ENCODE measurements at places on chromosomes 11 and 22.

- DNase-seq: no peak
Observed at GRCh38 chr11:75547617-75548058, 14.4 kb upstream of the SERPINH1 start.

DNA sequence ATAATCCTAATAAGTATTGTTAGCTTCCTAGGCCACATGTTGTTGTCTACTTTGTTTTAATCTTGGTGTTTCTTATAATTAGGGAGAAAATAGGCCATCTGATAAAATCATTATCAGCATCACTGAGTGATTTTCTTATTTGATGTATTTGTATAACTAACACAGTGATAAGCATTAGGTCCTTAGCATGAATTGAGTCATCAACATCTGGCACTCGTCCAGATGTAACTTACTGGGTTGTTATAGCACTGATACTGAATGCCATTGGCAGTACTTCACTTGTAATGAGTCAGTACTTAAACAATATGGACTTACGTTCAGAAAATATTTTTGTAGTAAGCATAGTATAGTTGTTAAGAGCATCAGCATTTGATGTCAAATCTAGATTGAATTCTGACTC, 16.2 kb downstream of the API5 start:
- DNase-seq: no peak

GRCh38 chr22:38257650-38258250, 15.1 kb downstream of the TMEM184B start:
- DNase-seq: no peak

DNA sequence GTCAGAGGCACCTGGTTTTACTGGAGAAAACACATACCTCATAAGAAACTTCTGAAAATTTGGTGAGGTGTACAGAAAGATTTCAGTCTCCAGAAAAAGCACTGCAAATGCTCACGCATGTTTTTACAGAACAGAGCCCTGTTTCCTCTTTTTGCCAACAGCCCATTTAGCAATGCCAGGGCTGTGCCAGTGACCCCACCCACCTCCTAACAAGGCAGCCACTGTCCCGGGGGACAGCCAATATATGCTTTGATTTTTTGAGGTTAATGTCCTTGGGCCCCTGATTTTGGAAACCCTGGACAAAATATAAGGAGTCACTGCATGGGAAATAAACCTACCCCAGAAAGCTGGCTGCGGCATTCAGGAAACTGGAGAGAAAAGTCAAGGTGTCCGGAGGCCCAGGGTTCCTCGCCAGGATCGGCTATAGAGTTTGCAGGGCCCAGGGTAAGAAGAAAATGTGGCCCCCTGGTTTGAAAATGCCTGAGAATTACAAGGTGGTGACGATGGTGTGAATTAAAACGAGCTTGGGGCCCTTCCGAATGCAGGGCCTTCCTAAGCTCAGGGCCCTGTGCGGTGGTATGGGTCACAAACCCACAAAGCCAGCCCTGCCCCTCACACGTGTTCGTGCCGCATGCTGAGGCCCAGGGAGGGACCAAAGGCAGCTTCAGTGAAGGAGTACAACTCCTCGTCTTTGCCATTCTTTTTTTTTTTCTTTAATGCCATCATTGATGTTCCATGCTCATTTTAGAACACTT, 71.1 kb upstream of the WNT7B start:
- DNase-seq: peak; percentile 61

DNA sequence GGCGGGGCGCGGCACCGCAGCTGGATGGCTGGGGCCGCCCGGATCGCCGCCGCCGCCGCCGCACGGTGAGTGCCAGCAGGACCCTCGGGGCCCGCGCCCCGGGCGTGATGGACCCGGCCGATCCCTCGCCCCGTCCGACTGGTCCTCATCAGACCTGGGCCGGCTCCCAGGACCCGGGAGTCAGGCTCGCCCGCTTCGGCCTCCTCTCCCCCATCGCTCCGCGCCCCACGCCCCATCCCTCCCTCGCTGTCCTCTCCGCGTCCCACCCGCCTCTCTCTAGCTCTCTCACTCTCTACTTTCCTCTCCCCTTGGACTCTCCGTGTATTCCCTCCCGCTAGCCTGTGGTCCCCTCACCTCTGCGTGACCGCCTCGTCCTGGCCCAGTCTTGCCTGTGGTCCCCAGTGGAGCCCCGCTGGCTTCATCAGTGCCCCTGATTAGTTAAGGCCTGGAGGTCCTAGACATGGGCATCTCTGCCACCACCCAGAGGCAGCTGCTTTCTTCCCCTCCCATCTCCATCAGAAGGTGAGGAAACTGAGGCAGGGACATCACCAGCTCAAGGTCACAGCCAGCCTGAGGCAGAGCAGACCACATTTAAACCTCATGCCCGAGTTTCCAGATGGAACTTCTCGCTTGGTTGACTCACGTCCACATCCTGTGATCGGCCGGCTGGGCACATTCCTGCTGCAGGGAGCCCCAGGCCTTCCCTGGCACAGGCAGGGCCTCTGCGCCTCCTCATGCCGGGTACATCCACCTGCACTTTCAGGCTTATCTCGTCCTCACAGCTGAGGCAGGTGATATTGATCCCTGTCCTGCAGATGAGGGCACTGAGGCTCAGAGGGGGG, 429 bp downstream of the SLC39A13 start:
- peak; percentile 14 for DNase-seq

GRCh38 chr22:27323661-27324060, 477.9 kb downstream of the MN1 start:
- DNase-seq: no peak

GRCh38 chr11:20042045-20042639, 118.1 kb downstream of the DBX1 start:
- no peak for DNase-seq

GRCh38 chr22:46788441-46789172, 26.2 kb downstream of the TBC1D22A start:
- DNase-seq: no peak

- no peak for DNase-seq
Observed at GRCh38 chr11:1174441-1175370, 17.0 kb downstream of the MUC5AC start.

DNA sequence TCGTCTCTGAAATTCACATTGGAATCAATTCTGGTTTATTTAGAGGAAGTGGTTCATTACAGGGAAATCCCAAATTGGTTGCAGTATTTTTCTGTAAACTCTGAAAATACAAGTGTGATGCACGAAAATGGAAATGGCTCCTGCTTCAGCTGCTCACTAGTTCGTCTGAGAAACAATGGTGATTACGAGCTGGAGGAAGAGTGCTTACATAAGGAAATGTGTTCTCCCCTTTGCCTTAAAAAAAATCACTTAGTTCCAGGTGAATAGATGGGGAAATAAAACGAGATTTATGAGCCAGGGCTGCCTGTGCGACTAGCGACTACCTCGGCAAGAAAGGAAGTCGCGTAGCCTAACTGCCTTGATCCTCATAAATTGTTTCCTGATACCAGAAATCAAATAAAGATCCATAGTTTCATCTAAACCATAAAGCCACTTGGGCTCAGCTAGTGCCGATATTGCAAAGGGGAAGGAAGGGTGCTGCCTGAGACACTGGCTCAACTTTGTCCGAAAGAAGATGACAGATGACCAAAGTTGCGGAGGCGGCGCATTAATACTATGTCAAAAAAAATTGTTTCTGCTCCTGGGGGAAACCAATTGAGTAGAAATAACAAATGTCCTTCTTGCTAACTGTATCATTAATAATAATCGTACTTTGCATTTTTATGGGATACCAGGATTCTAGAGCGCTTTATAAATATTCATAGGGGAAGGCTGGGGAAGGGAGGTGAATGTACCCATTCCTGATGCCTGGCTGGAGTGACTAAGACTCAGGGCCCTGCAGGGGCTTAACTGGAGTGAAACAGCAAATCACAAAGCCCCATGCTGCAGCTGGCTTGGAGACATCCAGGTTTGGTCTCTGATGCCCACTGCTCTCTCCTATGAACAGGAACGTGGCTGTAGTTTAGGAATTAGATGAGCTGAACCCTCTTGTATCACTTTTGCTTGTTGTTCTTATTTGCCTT, 185.7 kb downstream of the BLID start:
- DNase-seq: peak; percentile 80
